ENCODE measurements at places on chromosomes 13 and 19.
A peak's percentile ranks its signal among the peaks of the same experiment; 100 is the strongest.

- H3K36me3 ChIP-seq: peaks cover 12% of the 10 kb centered on the region
- no peak overlapping the region for H3K4me3 ChIP-seq
- DNase-seq: no peak
- H3K27me3 ChIP-seq: no peaks in the 10 kb centered on the region
- H3K4me1 ChIP-seq: peaks cover 37% of the 10 kb centered on the region
- no peak overlapping the region for H3K27ac ChIP-seq
Measured at GRCh38 chr13:108226184-108226583, 8.0 kb downstream of the ABHD13 start.

- no peak for DNase-seq
- H3K4me3 ChIP-seq: no peak overlapping the region
- H3K27me3 ChIP-seq: no peaks in the 10 kb centered on the region
- peaks cover 6% of the 10 kb centered on the region for H3K4me1 ChIP-seq
- H3K27ac ChIP-seq: no peak overlapping the region
Measured at GRCh38 chr19:38191747-38192146, 32.3 kb downstream of the DPF1 start.

GRCh38 chr13:31824705-31825517 is 85.6 kb downstream of the RXFP2 start:
- H3K27me3 ChIP-seq: peaks cover 8% of the 10 kb centered on the region
- no peaks in the 10 kb centered on the region for H3K36me3 ChIP-seq
- H3K27ac ChIP-seq: peak overlapping the region; percentile 65
- no peak for DNase-seq

DNA sequence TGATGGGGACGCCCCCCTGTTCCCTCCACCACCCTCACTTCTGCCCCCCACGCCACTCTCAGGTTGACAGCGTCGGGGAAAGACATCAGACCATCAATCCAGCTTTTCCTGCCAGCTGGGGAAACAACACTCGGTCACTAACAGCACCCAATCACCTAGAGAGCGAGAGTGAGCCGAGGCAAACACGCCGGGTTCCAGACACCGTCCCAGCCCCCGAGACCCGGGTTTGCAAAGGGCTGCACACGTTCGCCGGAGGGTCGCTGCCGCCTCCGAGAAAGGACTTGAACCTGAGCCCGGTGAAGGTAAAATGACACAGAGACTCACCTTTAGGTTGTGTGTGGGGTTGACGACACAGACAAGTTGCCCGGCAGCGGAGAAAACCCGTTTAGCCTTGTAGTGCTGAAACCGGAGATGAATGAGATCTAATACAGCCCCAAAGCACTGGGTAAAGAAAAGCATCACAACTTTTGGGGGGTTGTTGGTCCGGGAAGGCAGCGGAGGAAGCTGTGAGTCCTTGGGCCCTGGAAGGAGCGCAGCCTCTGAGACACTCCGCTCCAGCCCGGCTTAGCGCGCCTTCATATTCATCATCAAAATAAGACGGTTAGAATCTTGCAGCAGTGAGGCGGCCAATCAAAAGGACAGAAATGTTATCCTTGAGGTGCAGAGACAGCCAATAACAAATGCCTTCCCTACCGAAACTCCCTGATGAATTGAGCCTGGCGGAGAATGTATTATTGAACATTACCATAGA is at the start of gene SIAH3:
SIAH3 (minus strand) TSS at position 583 of the 751 bp plus-strand sequence; CDS start at position 459, 124 bp downstream.
- peak; percentile 21 for DNase-seq
- H3K27ac ChIP-seq: peak within 1 kb of the TSS; percentile 31
- H3K4me1 ChIP-seq: peaks cover 52% of the 10 kb centered on the region
- H3K36me3 ChIP-seq: peaks cover 1% of the 10 kb centered on the region

- H3K4me3 ChIP-seq: no peak overlapping the region
- no peak for DNase-seq
- no peaks in the 10 kb centered on the region for H3K27me3 ChIP-seq
- H3K4me1 ChIP-seq: no peaks in the 10 kb centered on the region
- no peak overlapping the region for H3K27ac ChIP-seq
Measured at GRCh38 chr13:56670563-56670962, 470.2 kb upstream of the PRR20A start.

GRCh38 chr13:51175021-51175420 is 47.2 kb upstream of the FAM124A start:
- peaks cover 16% of the 10 kb centered on the region for H3K27me3 ChIP-seq
- no peak for DNase-seq
- no peak overlapping the region for H3K27ac ChIP-seq
- no peaks in the 10 kb centered on the region for H3K4me1 ChIP-seq
- H3K4me3 ChIP-seq: no peak overlapping the region

DNA sequence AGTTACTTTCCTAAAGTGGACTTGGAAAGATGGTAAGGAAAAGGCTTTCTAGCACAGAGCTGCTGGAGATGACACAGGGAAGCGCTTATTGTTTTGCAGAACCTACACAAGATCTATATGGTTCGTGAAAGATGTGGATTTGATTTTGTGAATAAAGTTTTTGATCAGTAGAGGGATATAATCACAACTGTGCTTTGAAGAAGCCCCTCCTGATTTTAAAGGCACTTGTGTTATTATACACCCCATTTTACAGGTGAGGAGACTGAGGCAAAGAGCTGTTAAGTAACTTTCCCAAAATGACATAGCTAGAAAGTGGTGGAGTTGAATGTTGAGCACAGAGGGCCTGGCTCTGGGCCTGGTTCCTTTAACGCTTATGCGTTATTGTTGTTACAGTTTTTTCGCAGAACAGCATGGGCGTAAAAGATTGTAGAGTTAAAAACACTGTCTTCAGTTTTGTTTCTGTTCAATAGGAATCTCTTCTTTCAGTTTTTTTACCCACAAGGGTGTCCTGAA is 1.4 kb downstream of the TDRD3 start:
- peaks cover 40% of the 10 kb centered on the region for H3K4me1 ChIP-seq
- DNase-seq: no peak
- no peaks in the 10 kb centered on the region for H3K36me3 ChIP-seq
